Lung (tissue), 17 donors: ENCODE measurements at places on chromosomes 12 and 14. TPM values are rescaled to one million over a fixed set of nuclear protein-coding genes. Genes with fewer than 3 reads are reported as not detected.

- no peak overlapping the region for H3K4me3 ChIP-seq
- no peaks in the 10 kb centered on the region for H3K36me3 ChIP-seq
- peak overlapping the region; percentile 89 for H3K27ac ChIP-seq
- DNase-seq: peak; percentile 98
- H3K4me1 ChIP-seq: peaks cover 21% of the 10 kb centered on the region
Measured at GRCh38 chr12:53052419-53053217, 2.8 kb downstream of the TNS2 start.

Gene TSPAN19
- 13.7 TPM for total RNA-seq

GRCh38 chr12:40158592-40159111 is 52.8 kb upstream of the SLC2A13 start:
- no peaks in the 10 kb centered on the region for H3K36me3 ChIP-seq
- no peak overlapping the region for H3K4me3 ChIP-seq
- H3K4me1 ChIP-seq: no peaks in the 10 kb centered on the region
- H3K27ac ChIP-seq: peak overlapping the region; percentile 50

DNA sequence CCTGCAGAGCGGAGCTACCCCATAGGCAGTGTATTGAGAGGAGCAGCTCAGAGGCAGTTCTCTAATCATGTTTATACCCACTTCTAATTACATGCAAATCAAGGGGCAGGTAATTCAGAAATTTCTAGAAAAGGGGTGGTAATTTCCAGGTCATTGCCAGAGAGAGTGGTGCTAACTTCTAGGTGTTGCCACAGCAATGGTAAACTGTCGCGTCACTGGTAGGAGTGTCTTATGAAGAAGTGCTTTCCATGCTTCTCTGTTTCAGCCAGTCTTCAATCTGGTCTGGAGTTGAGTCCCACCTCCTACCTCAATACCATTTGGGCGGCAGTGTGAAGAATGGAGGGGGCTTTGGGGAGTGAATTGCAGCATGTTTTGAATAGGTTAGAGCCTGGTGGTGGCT is 8.5 kb upstream of the AMN1 start:
- no peaks in the 10 kb centered on the region for H3K27me3 ChIP-seq
- DNase-seq: no peak
- no peaks in the 10 kb centered on the region for H3K36me3 ChIP-seq

- no peaks in the 10 kb centered on the region for H3K4me1 ChIP-seq
- no peak overlapping the region for H3K4me3 ChIP-seq
- H3K36me3 ChIP-seq: no peaks in the 10 kb centered on the region
- DNase-seq: no peak
- no peak overlapping the region for H3K27ac ChIP-seq
Measured at GRCh38 chr12:117417004-117417403, 55.6 kb upstream of the NOS1 start.

GRCh38 chr14:95518045-95518751 is 1.7 kb upstream of the SYNE3 start:
- H3K36me3 ChIP-seq: no peaks in the 10 kb centered on the region
- no peak overlapping the region for H3K4me3 ChIP-seq
- H3K27ac ChIP-seq: peak overlapping the region; percentile 51
- H3K4me1 ChIP-seq: peaks cover 15% of the 10 kb centered on the region

Gene WNT5B
- total RNA-seq: 12.6 TPM

DNA sequence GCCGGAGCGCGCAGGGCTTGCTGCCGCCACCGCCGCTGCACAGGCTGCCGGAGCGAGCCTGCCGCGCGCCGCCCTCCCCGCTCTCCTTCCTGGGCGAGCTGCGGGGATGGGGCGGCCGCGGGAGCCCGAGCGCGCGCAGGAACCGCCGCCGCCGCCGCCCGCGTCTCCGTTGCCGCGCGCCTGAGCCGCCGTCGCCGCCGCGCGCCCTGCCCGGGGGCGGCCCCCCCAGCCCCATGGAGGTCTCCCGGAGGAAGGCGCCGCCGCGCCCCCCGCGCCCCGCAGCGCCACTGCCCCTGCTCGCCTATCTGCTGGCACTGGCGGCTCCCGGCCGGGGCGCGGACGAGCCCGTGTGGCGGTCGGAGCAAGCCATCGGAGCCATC is 352 bp downstream of the PLXNC1 start:
- DNase-seq: no peak
- no peak overlapping the region for H3K27ac ChIP-seq
- no peaks in the 10 kb centered on the region for H3K36me3 ChIP-seq
- peak overlapping the region; percentile 59 for H3K4me3 ChIP-seq
- H3K4me1 ChIP-seq: peaks cover 8% of the 10 kb centered on the region

- peak within 1 kb of the TSS; percentile 64 for H3K4me3 ChIP-seq
- H3K27ac ChIP-seq: peak within 1 kb of the TSS; percentile 77
- H3K27me3 ChIP-seq: no peaks in the 10 kb centered on the region
Measured at GRCh38 chr14:52068615-52069306, at the start of gene NID2. TSS of gene NID2 (minus strand) at chr14:52069059. CDS start at chr14:52068994, 65 bp downstream.

DNA sequence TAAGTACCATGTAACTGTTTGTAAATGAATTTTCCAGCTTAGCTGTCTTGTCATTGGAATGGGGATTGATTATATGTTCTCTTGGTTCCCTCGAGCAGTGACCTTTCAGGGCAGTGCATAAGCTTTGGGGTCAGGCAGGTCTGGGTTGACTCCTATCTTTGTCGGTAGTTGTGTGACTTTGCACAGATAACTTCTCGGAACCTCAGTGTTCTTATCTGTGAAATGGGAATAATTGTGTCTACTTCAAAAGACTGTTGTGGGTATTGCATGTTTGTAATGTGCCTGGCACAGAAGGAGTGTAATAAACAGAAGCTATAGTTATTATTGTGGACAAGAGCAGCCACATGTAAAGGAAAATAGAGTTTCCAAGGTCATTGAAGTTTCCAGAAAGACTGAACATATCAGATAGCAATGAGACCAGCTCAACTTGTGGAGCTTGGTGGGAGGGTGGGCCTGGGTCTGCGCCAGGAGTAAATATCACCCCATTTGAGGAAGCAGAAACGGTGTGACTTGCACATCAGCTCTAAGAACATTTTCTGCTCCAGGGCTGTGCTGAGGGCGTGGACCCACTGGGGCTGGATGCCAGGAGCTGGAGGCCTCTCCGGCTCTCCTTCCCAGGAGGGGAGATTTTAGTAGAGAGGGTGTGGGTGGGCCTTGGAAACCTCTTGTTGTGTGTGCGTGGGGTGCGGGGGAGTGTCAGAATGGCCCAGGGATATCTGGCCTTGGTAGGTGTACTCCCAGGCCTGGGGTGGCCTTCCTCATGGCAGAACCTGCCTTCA is 19.7 kb downstream of the FOS start:
- H3K27me3 ChIP-seq: no peaks in the 10 kb centered on the region
- DNase-seq: peak; percentile 60
- no peak overlapping the region for H3K4me3 ChIP-seq
- H3K4me1 ChIP-seq: peaks cover 10% of the 10 kb centered on the region

Gene CLMN
- 16.2 TPM for total RNA-seq

DNA sequence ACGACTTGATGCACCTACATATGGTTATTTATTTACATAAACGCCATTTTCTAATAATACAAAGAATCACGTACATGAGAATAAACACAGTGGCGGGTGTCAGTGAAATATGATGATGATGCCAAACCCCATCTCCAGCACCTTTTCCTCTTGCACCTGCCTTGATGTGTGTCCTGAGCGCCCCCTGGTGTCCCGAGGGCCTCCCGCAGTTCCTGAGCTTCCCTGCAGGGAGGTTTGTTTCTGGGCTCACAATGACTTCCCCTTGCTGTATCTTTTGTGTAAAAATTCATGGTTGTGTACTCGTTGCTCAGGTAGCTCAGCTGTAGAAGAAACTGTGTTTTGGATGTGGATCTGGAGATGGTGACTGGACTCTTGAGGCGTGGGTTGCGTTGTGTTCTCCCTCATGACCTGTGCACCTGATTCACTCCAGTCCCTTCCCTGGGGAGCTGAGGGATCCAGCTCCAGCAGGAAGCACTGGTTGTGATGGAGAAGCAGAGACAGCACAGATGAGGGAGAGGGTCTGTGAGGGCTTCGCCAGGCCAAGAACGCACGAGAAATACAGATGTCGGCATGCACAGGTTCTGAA is 1037.8 kb downstream of the TMEM121 start:
- H3K36me3 ChIP-seq: no peaks in the 10 kb centered on the region
- H3K4me1 ChIP-seq: no peaks in the 10 kb centered on the region
- no peaks in the 10 kb centered on the region for H3K27me3 ChIP-seq
- H3K4me3 ChIP-seq: no peak overlapping the region
- no peak for DNase-seq

DNA sequence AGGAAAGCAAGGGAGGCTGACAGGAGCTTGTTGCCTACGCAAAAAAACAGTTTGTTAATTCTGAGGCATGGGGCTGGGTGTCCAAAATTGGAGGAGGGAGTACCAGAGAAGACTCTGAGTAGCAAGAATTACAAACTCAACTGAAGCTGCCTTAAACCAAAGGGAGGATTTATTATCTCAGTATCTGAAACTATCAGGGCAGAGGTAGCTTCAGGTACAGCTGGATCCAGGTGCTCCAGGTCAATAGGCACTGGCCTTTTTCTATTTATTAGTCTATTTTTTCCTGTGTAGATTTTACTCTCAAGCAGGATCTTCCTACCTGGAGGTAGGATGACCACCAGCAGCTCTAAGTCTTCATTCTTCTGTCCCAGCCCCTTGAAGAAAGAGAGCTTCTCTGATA is 135.3 kb upstream of the NCOR2 start:
- no peaks in the 10 kb centered on the region for H3K27me3 ChIP-seq
- no peak for DNase-seq
- H3K27ac ChIP-seq: no peak overlapping the region
- H3K4me1 ChIP-seq: peaks cover 24% of the 10 kb centered on the region
- H3K36me3 ChIP-seq: no peaks in the 10 kb centered on the region
- no peak overlapping the region for H3K4me3 ChIP-seq

Gene TTC8
- 20.9 TPM for total RNA-seq

Gene KRT82
- total RNA-seq: not detected

- no peaks in the 10 kb centered on the region for H3K36me3 ChIP-seq
- peaks cover 29% of the 10 kb centered on the region for H3K4me1 ChIP-seq
- H3K27me3 ChIP-seq: no peaks in the 10 kb centered on the region
- H3K4me3 ChIP-seq: no peak overlapping the region
Measured at GRCh38 chr12:19885093-19885812, 446.0 kb downstream of the AEBP2 start.

Gene PRB2
- not detected for total RNA-seq

DNA sequence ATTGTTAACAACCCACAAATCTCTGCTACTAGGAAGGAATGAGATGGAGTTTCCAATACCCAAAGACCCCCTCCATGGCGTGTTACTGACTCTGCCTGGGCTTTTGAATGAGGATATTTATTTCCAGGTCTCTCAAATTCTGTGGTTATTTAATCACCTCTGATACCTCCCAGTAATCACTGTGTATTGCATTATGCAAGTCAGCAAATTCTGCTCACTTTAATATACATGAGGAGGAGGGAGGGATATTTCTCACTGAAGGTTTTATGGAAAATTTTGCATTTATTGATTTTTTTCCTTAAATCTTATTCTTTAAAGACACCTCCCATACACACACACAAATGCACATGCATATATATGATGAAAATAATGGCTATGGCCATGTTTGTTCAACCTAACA is 962.9 kb downstream of the VRK1 start:
- no peak for DNase-seq
- no peaks in the 10 kb centered on the region for H3K27me3 ChIP-seq
- H3K4me1 ChIP-seq: no peaks in the 10 kb centered on the region
- no peak overlapping the region for H3K27ac ChIP-seq
- no peaks in the 10 kb centered on the region for H3K36me3 ChIP-seq

Gene TMEM63C
- total RNA-seq: 0.48 TPM

Gene KLRG1
- total RNA-seq: 6.5 TPM

- H3K36me3 ChIP-seq: peaks cover 10% of the 10 kb centered on the region
- H3K27ac ChIP-seq: no peak overlapping the region
- no peaks in the 10 kb centered on the region for H3K27me3 ChIP-seq
- H3K4me3 ChIP-seq: no peak overlapping the region
- H3K4me1 ChIP-seq: no peaks in the 10 kb centered on the region
Measured at GRCh38 chr14:67680121-67680602, 5.7 kb upstream of the VTI1B start.

- H3K4me1 ChIP-seq: no peaks in the 10 kb centered on the region
- no peak for DNase-seq
- H3K27me3 ChIP-seq: no peaks in the 10 kb centered on the region
- no peak overlapping the region for H3K27ac ChIP-seq
Measured at GRCh38 chr12:47359310-47360092, 279.7 kb upstream of the AMIGO2 start.

Gene LRRIQ1
- 33.2 TPM for total RNA-seq

DNA sequence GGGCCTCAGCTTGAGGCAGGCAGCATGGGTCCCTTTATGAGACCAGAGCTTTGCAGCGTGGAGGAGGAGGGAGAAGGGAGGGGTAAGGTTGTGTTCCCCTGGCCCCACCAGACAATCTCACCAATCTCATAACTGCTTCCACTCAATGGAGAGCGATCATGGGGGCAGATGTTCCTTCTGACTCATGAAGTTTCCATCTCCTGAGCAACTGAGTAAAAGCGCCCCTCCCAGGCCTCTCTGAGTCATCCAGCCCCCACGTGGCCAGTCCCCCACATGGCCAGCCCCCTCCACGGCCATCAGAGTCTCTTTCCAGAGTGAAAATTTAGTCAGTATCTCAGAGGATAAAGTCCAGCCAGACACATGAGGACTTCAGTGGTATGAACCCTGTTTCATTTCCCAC is 39.2 kb upstream of the PLXNC1 start:
- no peak overlapping the region for H3K27ac ChIP-seq
- DNase-seq: no peak
- H3K36me3 ChIP-seq: no peaks in the 10 kb centered on the region
- no peaks in the 10 kb centered on the region for H3K4me1 ChIP-seq
- no peak overlapping the region for H3K4me3 ChIP-seq

- peaks cover 15% of the 10 kb centered on the region for H3K27me3 ChIP-seq
- no peak for DNase-seq
Measured at GRCh38 chr12:53729644-53730043, 2.4 kb upstream of the CALCOCO1 start.

Gene LMBR1L
- 38.5 TPM for total RNA-seq

Gene ALDH1L2
- total RNA-seq: 28.4 TPM

Gene RPGRIP1
- total RNA-seq: 0.65 TPM

DNA sequence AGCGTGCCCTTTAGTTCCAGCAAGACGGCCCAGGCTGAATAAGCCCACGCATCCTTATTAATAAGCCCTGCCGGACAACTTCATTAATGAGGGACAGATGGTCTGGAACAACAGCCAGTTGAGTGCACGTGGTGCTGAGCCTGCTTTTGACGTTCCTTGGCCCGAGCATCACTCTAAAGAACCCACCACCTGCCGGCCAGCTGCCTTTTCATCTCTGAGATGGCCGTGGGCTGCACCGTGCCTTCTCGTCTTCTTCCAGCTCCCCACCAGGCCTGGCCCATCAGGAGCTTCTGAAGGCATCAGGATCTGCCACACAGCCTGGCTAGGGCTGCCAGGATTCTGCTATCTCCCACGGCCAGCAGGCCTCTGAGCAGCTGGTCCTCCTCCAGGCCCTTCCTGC is 80.0 kb downstream of the AACS start:
- H3K36me3 ChIP-seq: no peaks in the 10 kb centered on the region
- no peak overlapping the region for H3K4me3 ChIP-seq
- H3K27ac ChIP-seq: no peak overlapping the region
- DNase-seq: no peak

Gene CLEC2A
- total RNA-seq: not detected

Gene CISTR
- total RNA-seq: not detected

GRCh38 chr12:83082690-83083276 is 396.1 kb downstream of the TMTC2 start:
- no peaks in the 10 kb centered on the region for H3K36me3 ChIP-seq
- H3K4me1 ChIP-seq: peaks cover 8% of the 10 kb centered on the region
- no peak overlapping the region for H3K4me3 ChIP-seq
- no peaks in the 10 kb centered on the region for H3K27me3 ChIP-seq
- no peak overlapping the region for H3K27ac ChIP-seq

- H3K4me3 ChIP-seq: no peak overlapping the region
- no peaks in the 10 kb centered on the region for H3K36me3 ChIP-seq
- no peak overlapping the region for H3K27ac ChIP-seq
- H3K4me1 ChIP-seq: no peaks in the 10 kb centered on the region
Measured at GRCh38 chr12:29222200-29222599, 73.1 kb downstream of the FAR2 start.
